ENCODE measurements at places on chromosomes 7 and 10.

DNA sequence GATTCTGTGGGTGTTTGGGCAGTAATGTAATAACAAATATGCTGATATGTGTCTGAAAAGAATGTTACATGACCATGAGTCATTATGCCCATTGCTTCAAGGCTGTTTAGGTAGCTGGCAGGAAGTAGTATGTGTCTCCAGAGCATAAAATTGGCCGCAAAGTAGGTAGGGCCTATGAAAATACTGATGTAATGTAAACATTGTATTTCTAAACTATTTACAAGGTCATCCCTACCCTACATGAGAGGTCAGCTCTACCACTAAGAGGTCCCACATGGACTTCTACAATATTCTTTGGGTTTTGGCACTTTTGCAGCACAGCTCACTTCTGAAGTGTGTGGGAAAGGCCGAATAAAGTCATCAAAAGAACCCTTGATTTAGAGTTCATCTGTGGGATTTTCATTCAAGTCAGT lies 301.9 kb downstream of the AHR start:
- no peak for DNase-seq

DNA sequence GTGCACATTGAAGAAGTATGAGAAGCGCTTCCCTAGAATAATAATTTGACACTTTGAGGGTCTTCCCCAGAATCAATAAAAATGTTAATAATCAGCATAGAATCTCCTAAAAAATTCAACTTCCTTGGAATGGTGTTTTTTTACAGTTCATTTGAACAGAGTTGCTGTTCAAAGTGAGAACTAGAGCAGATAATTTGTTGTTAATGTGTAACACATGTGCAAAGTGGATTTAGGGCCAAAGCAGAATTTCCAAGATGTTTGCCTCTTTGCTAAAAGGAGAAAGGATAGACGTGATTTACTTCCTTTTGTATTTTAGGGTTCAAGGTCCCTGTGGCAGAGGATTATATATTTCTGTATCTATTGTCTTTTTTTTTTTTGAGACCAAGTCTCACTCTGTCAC lies 73.8 kb downstream of the ZNF277 start:
- DNase-seq = no peak

GRCh38 chr10:91250341-91250740 lies 29.9 kb downstream of the PCGF5 start:
- DNase-seq = no peak

DNA sequence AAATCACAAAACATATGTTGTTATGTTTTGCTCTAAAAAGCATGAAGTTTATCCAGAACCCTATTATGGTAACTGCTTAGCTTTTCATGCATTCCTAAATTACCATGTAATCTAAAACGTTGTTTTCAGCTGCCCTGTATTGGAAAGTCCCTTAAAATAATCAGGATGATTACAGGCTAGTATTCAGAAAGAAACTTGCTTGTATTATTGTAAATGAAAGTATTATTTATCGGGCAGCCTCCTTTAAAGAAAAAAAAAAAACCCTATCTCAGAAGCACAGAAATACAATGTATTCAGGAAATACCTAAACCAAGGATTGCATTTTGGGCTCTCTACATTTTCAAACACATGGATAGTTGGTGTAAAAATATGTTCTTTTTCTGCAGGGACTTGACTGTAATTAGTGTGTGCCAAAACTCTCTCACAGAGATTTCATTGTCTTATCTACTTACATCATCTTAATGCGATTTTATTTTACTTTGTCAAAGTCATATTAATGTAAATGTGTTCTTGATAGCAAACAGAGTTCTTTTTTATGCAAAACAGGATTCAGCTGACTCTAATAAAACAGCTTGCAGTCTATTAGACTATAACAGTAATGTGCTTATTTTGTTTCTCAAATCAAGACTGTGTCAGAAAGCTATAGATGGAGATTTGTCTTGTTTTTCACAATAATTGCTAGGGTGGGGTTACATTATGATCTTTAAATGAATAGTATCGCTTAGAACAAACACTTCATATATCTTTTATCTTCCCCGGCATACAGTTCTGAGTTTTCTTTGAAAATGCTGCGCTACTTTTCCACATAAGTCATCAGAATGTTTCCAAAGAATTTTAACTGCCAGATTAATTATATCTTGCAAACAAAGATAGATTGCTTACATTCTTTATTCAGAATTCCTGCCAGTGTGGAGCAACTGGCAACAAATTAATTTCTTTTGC lies 65.3 kb upstream of the ARID5B start:
- no peak for DNase-seq

DNA sequence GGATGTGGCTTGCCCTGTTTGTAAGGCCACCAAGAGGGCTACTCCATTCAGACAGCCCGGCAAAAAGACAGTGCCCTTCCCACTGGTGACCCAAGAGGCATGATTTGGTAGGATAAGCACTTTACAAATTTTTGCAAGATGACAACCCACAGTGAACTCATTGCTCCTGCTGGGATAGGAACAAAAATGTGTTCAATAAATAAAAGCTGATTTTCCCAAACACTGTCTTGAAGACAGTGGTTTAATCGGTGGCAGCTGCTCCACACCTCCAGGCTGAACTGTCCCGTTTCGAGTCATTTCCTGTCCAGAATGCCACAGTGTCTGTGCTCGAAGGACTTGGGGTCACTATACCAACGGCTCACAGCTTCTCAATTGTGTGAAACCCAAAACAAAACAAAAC lies 45.1 kb upstream of the NPTX2 start:
- no peak for DNase-seq

GRCh38 chr7:84236398-84236797 lies 41.8 kb upstream of the SEMA3A start:
- DNase-seq = no peak

- no peak for DNase-seq
Measured at GRCh38 chr7:65839846-65840245, 33.0 kb upstream of the VKORC1L1 start.

All from CD4-positive, alpha-beta T cell treated with Interleukin-12 subunit alpha and Interleukin-12 subunit beta, for 1 hour (primary cell).